PC-9 (cell line): ENCODE measurements at places on chromosomes 11 and 22. TPM values are rescaled to one million over a fixed set of nuclear protein-coding genes. Genes with fewer than 3 reads are reported as not detected.
A peak's percentile ranks its signal among the peaks of the same experiment; 100 is the strongest.

DNA sequence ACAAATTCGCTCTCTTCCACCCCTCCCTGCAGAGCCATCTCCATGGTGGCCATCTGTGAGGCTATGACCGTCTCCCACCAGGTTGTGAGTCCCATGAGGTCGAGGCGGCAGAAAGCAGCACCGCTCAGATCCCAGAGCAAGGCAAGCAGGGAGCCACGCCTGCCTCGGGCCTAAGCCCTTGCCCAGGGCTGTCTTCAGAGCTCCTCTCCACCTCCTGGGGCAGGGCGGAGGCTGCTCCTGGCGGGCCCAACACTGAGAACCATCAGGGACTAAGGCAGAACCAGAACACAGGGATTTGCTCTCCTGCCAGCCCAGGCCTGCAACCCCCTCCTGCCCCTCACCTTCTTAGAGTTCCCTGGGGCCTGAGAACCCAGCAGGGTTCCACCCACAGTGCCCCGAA is 80.9 kb upstream of the WNT11 start:
- H3K27ac ChIP-seq: no peak overlapping the region
- H3K36me3 ChIP-seq: no peaks in the 10 kb centered on the region
- H3K27me3 ChIP-seq: no peaks in the 10 kb centered on the region
- H3K4me1 ChIP-seq: peaks cover 18% of the 10 kb centered on the region
- DNase-seq: no peak

DNA sequence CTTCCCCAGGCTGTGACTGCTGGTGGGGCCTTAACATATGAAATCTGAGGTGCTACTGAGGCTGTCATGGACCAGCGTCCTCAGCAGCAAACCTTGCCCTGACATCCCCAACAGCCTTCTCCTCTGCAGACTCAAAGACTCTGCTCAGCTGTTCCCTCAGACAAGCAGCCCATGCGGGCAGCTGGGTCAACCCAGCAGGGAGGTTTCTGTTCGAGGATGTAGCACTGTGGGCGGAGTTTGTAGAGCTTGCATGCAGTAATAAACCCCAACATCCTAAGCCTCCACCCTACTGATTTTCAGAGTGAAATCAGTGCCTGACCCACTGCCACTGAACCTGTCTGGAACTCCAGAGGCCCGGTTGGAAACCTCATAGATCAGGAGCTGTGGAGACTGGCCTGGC is 88.8 kb upstream of the XKR3 start:
- no peak overlapping the region for H3K27ac ChIP-seq
- H3K4me1 ChIP-seq: no peaks in the 10 kb centered on the region
- H3K36me3 ChIP-seq: no peaks in the 10 kb centered on the region
- H3K4me3 ChIP-seq: no peak overlapping the region
- DNase-seq: no peak

GRCh38 chr11:110217936-110218335 is 78.5 kb downstream of the RDX start:
- no peaks in the 10 kb centered on the region for H3K4me1 ChIP-seq
- H3K27me3 ChIP-seq: no peaks in the 10 kb centered on the region
- no peak for DNase-seq
- H3K36me3 ChIP-seq: 0 out of 2 replicates have a peak, but pooled peaks cover 10% of the 10 kb centered on the region
- no peak overlapping the region for H3K27ac ChIP-seq

DNA sequence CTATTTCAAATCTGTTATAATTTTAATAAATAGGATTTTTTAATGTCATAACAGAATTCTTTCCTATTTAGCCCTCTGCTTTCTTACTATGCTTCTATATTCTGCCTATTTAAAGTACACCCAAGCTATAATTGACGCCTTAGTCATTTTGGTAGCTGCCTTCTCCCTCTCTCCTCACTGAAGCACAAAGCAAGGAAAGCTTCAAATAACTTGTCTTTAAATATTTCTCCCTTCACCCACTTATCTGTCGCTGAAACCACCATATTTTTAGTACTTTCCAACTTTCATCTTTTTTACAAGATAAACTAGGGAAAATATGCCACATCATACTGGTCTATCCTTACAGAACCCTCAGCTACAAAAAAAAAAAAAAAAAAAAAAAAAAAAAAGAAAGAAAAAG is 127.9 kb downstream of the ENTHD1 start:
- peaks cover 33% of the 10 kb centered on the region for H3K27me3 ChIP-seq
- H3K36me3 ChIP-seq: no peaks in the 10 kb centered on the region
- DNase-seq: no peak
- no peaks in the 10 kb centered on the region for H3K4me1 ChIP-seq
- H3K4me3 ChIP-seq: no peak overlapping the region
- H3K27ac ChIP-seq: no peak overlapping the region

DNA sequence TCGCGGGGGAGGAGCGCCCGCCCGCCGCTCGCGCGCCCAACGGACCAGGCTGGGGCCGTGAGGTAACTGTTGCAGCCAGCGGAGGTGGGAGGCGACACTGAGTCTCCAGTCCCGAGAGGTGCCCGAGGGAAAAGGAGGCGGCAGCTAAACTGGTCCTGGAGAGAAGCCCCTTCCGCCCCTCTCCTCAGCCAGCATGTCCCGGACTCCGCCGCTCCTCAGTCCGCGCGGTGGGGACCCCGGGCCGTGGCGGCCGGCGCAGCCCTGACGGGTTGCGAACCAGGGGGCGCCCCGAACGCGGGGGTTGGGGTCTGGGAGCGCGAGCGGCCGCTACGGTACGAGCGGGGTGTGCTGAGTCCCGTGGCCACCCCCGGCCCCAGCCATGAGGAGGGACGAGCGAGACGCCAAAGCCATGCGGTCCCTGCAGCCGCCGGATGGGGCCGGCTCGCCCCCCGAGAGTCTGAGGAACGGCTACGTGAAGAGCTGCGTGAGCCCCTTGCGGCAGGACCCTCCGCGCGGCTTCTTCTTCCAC is at the start of gene PDE3B:
PDE3B (plus strand) TSS at position 108 of the 529 bp plus-strand sequence; CDS start at position 380, 272 bp downstream.
- DNase-seq: peak; percentile 47
- H3K27ac ChIP-seq: no peak within 1 kb of the TSS
- H3K4me1 ChIP-seq: no peaks in the 10 kb centered on the region

DNA sequence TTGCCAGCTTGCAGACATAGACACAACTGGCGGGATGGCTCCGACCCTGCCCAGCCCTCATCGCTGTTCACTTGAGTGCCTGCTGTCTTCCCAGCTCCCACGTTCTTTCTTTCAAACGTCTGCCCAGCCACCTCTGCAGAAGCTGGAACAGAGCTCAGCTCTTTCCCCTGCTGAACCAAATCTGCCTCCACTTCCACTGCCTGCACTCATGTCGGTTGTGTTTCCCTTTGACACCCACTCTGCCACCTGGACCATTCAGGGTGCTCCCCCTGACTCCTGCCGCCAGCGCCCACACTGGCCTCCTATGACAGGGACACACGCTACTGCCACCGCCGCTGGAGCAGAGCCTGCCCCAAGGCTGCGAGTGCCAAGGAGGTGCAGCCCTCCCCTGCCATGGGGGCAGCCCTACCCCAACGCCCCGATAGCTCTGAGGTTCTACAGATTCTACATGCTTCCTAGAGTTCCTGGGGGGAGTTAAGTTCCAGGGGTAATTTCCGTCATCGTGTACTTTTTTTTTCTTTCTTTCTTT is 37.9 kb downstream of the TST start:
- no peak overlapping the region for H3K4me3 ChIP-seq
- H3K4me1 ChIP-seq: peaks cover 5% of the 10 kb centered on the region
- no peak for DNase-seq
- no peak overlapping the region for H3K27ac ChIP-seq

DNA sequence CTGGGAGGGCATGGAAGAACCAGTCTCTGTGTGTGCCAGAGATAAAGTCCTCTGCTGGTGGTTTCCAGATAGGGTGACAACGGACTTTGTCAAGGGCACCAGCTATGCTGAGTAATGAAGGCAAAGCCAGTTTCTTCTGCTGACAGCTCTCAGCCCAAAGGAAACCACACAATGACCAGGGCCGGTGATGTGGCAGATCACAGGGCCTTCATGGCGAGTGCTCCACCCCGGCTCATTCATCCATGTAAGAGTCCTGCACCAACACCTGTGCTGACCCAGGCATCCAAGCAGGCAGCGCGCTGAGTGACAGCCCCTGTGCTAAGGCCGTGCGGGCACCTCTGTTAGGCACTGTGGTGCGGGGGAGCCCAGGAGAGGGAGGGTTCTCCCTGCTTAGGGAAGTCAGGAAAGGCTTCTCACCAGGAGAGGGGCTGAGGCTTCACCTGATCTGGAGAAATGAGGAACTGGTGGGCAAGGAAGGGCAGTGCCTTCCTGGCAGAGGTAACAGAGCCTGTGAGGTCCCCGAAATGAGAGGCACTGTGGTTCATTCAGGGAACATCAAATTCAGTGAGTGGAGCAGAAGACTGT is 33.8 kb downstream of the TP53I11 start:
- H3K27ac ChIP-seq: no peak overlapping the region
- DNase-seq: no peak
- no peaks in the 10 kb centered on the region for H3K4me1 ChIP-seq
- H3K27me3 ChIP-seq: peaks cover 73% of the 10 kb centered on the region

Gene TCIRG1
- total RNA-seq: 125 and 175 TPM in 2 replicates

Gene TMPRSS6
- 0.79 and 0.88 TPM in 2 replicates for total RNA-seq

Gene ZBTB16
- total RNA-seq: 0.25 and 0.44 TPM in 2 replicates

Gene PANX3
- not detected in 2 replicates for total RNA-seq
